ENCODE measurements at places on chromosomes 3 and 15.

- no peak for DNase-seq
These were observed 498.9 kb downstream of the CNTN4 start for GRCh38 chr3:2597615-2598014.

DNA sequence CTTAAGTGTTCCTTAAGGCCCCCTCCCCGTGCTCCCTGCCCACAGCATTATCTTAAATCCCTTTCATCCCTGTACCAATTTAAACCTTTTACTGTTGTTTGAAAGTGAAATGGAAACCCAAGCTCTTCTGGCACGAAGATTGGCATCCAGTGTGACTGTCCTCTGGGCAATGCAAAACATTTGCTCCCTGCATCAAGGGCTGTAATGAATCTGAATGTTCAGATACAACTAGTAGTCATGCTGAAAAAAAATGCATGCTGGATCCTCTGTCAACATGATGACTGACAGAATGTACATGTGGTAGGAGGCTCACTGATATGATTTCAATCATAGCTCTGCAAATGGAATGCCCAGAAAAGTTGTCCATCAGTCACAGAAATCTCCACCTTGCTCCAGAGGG, 8.1 kb upstream of the CDIN1 start:
- no peak for DNase-seq

- no peak for DNase-seq
These were observed 4.6 kb downstream of the GRM2 start for GRCh38 chr3:51711352-51712037.

DNA sequence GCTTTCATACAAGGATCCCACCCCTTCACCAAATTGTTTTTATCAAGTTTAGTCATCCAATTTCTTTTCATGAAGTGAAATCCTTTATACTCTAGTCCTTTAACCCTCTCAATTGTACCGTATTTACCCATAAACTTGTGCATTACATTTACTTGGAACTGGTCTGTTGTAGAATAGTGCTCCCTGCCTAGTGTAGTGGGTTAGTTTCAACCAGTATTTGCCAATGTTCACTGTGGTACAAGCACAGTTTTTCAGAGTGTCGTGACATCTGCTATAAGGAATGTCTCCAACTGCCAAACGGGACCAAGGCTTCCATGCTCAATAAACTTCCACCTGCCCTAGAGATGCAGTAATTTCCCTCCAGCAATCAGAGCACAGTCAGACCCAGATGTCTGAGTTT, 211.9 kb downstream of the KCNAB1 start:
- no peak for DNase-seq

DNA sequence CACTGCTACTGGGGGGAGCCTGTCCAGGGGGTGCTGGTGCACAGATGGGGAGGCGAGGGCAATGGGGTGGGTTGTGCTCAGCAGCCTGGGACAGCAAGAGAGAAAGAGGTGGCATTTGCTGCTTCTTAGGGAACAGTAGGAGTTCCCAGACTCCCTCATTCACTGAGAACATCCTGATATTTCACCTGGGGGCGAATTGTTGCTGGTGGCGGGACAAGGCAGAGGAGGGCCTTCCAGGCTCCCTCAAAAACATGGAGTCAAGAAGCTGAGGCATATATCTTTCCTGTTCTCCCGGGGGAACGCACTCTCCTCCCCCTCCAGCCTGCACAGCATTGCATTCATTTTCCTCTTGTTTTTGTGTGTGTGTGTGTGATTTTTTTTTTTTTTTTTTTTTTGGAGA, 65.7 kb downstream of the CDC25A start:
- no peak for DNase-seq

- DNase-seq: no peak
These were observed 446.9 kb downstream of the EDEM1 start for GRCh38 chr3:5634411-5634810.

- no peak for DNase-seq
These were observed 144.7 kb downstream of the TPRG1 start for GRCh38 chr3:189316296-189317019.

GRCh38 chr3:20073068-20073467, 32.8 kb downstream of the KAT2B start:
- no peak for DNase-seq

DNA sequence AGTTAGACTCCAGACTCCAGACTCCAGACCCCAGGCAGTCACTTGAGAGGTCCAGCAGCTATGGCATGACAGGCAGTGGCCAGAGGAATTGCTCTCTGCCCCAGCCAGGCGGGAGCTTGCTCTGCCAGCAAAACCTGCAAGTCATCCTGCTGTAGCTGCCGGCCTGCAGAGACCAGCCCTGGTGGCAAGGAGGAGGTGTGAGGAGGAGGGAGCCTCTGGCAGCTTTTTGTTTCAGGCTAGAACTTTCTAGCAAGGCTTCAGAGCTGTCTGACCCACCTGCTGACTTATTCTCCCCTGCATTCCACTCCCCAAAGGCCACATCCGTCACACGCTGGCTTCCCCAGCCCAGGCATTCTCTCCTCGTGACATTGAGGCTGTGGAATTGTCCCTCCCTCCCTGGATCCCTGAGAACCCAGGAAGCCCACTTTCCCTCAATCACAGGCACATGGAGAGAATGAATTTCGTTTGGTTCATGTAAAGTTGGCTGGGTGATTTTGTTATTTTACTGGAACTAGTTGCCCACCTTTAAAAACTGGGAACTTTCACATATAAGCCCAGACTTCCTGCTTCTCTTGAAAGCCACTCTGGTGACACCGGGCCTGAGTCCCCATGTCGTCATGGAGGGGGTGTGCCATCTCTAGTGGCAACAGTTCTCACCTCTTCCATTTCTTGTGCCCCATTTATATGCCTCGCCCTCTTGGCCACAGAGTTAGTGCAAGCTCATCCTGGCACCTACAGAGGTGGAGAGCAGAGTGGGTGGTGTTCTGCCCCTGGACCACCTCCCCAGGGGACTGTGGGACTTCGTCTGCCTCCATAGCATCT, 82.7 kb downstream of the ABHD5 start:
- no peak for DNase-seq

GRCh38 chr15:44812029-44812517, 75.7 kb downstream of the TRIM69 start:
- no peak for DNase-seq

- no peak for DNase-seq
These were observed 1515.0 kb downstream of the OTOL1 start for GRCh38 chr3:163011596-163011995.

DNA sequence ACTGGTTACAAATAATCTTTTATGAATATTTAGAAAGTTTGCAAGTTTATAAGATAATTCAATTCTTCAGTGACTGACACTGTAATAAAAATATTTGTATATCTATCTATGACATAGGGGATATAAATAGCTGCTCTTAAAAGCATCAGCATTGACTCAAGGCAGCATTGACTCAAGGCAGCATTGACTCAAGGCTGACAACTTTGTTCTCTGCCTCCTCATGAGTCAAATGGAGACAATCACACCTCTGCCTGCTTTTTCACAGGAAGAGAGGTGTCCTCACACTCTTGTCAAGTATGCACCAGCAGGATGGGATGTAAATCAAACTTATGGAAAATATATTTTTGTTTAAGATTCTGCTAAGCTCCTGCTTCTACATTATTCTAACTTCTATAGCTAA, 1173.1 kb downstream of the NSUN3 start:
- DNase-seq: no peak

Measured in activated T-helper 1 cell treated with anti-CD3 and anti-CD28 coated beads, Interleukin-12 subunit alpha, Interleukin-12 subunit beta, Interleukin-2, Interleukin-4 antibody, amounts not matched to agents 30 ng/mL and 10 ng/mL and 1 ng/mL, durations not matched to agents 14 hours and 24 hours and 36 hours (primary cell).